ENCODE measurements at places on chromosomes 12 and 14. TPM values are rescaled to one million over a fixed set of nuclear protein-coding genes. Genes with fewer than 3 reads are reported as not detected.

RPS6KA5 gene
- 11.1 TPM for polyA plus RNA-seq

MRPS35 gene
- polyA plus RNA-seq = 39.2 TPM

NGB gene
- polyA plus RNA-seq = not detected

LGALS3 gene
- polyA plus RNA-seq = 58.2 TPM

MANSC4 gene
- not detected for polyA plus RNA-seq

FLRT2 gene
- not detected for polyA plus RNA-seq

TSHR gene
- polyA plus RNA-seq = not detected

CISTR gene
- not detected for polyA plus RNA-seq

CELA1 gene
- polyA plus RNA-seq = 0.37 TPM

RNU4-1 gene
- polyA plus RNA-seq = not detected

RFLNA gene
- polyA plus RNA-seq = not detected

EMP1 gene
- polyA plus RNA-seq = 0.04 TPM

NTN4 gene
- polyA plus RNA-seq = not detected

LRRC10 gene
- not detected for polyA plus RNA-seq

P2RX2 gene
- not detected for polyA plus RNA-seq

FAM186B gene
- polyA plus RNA-seq = not detected

KRT6C gene
- polyA plus RNA-seq = not detected

ENDOU gene
- polyA plus RNA-seq = not detected

CLEC9A gene
- not detected for polyA plus RNA-seq

KRT78 gene
- not detected for polyA plus RNA-seq

CDKL1 gene
- polyA plus RNA-seq = 5.4 TPM

PSEN1 gene
- polyA plus RNA-seq = 26.8 TPM

IQSEC3 gene
- not detected for polyA plus RNA-seq

GPR132 gene
- 5.8 TPM for polyA plus RNA-seq

TXNRD1 gene
- polyA plus RNA-seq = 30.4 TPM

SIX6 gene
- not detected for polyA plus RNA-seq

BEGAIN gene
- not detected for polyA plus RNA-seq

CNIH1 gene
- polyA plus RNA-seq = 59.7 TPM

KLRC1 gene
- 200 TPM for polyA plus RNA-seq

IL23A gene
- polyA plus RNA-seq = 0.40 TPM

GALNT16 gene
- not detected for polyA plus RNA-seq

IFI27 gene
- not detected for polyA plus RNA-seq

VRTN gene
- not detected for polyA plus RNA-seq

ARHGDIB gene
- polyA plus RNA-seq = 4,716 TPM

RNF212B gene
- not detected for polyA plus RNA-seq

ADCY4 gene
- polyA plus RNA-seq = not detected

HOXC6 gene
- not detected for polyA plus RNA-seq

CFAP251 gene
- not detected for polyA plus RNA-seq

BMP4 gene
- polyA plus RNA-seq = not detected

SLC16A7 gene
- 18.3 TPM for polyA plus RNA-seq

MSI1 gene
- not detected for polyA plus RNA-seq

P2RX7 gene
- polyA plus RNA-seq = 7.5 TPM

RPGRIP1 gene
- 1.9 TPM for polyA plus RNA-seq

EID3 gene
- polyA plus RNA-seq = 5.4 TPM

SLC2A14 gene
- polyA plus RNA-seq = not detected

SYNE3 gene
- polyA plus RNA-seq = 1.0 TPM

PPP1R36 gene
- polyA plus RNA-seq = 0.47 TPM

MYH6 gene
- polyA plus RNA-seq = not detected

KRT8 gene
- not detected for polyA plus RNA-seq

PELI2 gene
- 2.7 TPM for polyA plus RNA-seq

TMEM63C gene
- 0.03 TPM for polyA plus RNA-seq
